ENCODE measurements at places on chromosomes 3 and 15.

GRCh38 chr3:90184861-90185260 lies 1077.4 kb downstream of the EPHA3 start:
- DNase-seq = no peak

- DNase-seq = no peak
Measured at GRCh38 chr15:64693134-64693533, 82.3 kb downstream of the RBPMS2 start.

DNA sequence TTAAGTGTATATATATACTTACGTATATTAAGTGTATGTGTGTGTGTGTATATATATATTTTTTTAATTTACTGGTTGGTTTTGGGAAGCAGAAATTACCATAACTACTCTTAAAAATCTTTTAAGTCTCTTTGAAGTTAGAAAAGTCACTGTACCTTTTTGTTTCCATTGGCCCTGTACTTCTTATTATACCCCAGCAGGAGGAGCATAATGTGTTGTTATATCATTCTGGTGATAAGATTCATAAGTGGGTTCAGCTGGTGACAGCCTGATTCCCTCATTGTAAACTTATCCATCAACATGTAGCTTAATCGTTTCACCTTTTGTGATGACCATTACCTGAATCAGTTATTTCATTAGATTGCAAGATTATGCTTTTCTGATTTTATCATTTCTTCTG lies 30.8 kb downstream of the MLH1 start:
- no peak for DNase-seq

- DNase-seq = no peak
Measured at GRCh38 chr3:188673646-188674186, 498.1 kb upstream of the TPRG1 start.

GRCh38 chr3:94070341-94070911 lies 7.6 kb downstream of the NSUN3 start:
- no peak for DNase-seq

GRCh38 chr3:52893723-52894122 lies 3.6 kb downstream of the STIMATE start:
- no peak for DNase-seq
